ENCODE measurements at places on chromosomes 7 and 10.

DNA sequence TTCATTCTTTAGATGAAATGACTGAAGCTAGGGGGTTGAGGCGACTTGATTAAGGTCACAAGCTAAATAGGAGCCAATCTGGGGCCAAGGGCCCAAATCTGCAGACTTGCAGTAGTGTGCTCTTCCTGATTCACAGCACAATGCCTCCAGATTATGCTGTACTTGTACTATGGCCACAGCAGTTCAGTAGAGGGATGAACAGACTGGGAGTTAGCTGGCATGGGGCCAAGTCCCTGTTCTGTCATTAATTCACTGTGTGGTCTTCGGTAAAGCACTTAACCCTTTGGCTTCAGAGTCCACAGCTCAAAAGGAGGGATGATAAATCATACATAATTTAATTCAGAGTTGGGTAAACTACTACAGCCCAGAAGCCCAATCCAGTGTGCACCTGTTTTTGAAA is 196.8 kb downstream of the XPNPEP1 start:
- DNase-seq: no peak

DNA sequence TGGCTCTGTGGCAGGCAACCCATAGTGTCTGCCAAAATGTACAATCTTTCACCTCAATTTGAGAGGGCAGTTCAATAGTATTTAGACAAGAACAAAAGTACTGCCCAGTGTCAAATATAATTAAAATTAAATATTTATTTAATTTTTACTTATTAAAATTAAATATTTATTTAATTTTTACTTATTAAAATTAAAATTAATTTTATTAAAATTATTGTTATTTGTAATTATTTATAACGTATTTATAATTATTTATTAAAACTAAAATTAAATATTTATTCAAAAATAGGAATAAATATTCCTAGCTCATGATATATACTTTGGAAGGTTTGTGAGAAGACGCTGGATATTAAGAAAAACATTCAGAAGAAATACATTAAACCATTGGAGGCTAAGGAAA is 93.7 kb upstream of the CAV2 start:
- DNase-seq: no peak

DNA sequence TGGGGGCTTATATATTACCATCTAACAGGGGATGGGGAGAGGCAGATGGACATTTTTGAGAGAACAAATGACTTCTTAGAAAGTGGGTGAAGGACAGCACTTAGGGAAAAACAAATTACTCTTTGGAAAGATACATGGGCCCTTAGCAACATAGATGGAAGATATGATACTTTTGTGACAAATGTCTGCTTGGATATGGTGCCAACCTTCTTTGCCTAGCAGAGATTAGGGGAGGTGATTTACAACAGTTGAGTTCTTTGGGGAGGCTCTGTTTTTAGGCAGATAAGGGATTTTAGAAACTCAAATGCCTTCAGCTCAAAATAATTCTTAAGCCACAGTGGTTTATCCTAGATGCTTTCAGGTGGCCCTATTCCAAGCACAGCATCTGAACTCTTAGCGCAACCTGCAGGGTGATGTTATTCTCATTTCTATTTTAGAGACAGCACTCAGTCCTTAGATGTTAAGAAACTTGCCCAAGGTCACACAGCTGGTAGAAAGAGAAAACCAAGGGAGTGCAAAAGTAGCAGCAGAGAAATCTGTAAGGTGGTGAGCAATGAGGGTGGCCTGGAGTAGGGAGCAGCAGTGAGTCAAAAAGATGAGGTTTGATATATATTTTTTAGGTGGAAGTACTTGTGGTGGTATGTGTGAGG is 75.1 kb upstream of the KMT2E start:
- no peak for DNase-seq

DNA sequence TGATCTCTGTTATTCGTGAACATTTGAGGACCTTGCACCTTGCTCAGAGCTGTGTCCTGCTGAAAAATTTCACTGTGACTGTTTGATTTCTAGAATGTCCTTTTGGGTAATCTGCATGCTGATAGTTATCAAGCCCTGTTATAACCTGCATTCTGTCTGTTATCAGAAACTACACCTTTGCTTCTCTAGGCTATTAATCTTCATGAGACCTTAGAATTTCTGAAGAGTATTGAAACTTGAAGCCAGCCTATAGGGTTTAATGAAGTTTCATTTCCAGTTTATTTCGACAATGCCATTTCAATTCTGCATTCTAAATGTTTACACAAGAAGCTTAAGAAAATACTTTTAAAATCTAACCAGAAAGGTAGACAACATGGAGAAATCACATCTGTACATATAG is 856.2 kb downstream of the SORCS1 start:
- DNase-seq: no peak

DNA sequence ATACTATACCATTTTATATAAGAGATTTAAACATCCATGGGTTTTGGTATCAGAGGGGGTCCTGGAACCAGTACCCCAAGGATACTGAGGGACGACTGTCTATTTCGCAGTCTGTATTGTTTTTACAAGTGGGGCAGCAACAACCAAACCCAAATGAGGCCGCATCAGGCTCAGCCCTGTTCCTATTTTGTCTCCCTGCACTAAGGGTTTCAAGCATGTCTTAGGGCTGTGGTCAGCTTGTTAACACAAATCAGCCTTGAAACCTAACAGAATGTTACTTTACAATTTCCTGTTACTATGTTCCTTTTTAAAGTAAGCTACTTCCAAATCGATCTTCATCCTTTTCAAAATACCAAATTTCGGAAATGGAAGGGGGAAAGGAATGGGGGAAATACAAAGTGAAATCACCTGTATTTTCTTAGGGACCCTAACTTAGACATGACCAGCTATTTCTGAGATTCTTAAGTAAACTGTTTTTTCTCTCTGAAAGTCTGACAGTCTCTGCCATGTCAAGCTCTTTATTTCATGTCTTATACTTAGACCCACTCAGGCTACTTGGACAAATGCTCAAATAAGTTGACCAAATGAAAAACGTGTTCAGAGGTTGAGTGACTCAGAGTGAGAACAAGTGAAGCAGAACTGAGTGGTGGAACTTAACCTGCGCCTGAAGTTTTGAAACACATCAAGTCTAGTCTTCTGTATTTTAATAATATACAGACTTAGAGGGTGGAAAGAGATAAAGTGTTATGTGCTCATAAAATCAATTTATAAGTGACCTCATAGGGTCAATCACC is 75.8 kb downstream of the C1GALT1 start:
- no peak for DNase-seq

DNA sequence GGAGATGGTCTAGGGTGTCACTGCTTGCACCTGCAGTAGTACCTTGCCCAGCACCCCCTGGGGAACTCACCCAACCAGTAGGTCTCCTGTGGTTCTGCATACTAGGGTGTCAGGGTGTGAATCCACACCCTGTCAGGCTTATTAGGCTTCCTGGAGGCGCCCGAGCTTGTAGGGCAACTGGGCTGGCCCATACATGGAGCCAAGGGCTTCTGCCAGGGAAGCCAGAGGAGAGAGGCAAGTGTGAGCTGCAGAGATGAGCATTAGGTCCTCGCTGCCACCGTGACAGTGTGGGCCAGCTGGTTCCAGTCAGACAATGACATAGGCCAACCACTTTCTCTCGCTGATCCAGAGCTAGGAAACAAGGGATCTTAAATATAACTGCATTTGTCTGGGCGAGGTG is 11.2 kb downstream of the MXI1 start:
- DNase-seq: no peak

DNA sequence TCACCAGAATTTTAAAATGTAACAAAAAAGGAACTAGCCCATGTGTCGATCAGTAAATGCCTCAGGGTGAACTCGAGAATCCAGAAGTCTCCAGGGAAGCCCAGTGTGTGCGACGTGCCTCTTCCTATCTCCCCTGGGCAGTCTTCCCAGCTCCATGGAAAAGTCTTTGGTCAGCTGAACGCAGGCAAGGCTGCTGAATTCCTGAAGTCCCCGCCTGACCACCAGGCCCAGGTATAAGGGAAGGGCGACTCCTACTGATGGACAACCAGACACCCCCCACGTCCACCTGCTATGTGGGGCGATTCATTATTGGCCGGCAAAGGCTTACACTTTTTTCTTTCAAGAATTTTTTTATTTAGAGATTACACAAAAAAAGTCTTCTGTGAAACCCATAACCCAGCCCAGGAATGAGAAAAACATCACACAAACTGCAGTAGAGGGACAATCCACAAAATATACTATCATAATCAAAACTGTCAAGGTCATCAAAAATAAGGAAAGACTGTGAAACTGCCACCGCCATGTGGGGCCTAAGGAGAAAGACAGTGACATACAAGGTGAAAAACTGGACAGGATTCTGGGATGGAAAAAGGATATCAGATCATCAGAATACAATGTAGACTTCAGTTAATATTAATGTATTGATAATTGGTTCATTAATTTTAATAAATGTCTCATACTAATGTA is 93.5 kb downstream of the CTBP2 start:
- no peak for DNase-seq

DNA sequence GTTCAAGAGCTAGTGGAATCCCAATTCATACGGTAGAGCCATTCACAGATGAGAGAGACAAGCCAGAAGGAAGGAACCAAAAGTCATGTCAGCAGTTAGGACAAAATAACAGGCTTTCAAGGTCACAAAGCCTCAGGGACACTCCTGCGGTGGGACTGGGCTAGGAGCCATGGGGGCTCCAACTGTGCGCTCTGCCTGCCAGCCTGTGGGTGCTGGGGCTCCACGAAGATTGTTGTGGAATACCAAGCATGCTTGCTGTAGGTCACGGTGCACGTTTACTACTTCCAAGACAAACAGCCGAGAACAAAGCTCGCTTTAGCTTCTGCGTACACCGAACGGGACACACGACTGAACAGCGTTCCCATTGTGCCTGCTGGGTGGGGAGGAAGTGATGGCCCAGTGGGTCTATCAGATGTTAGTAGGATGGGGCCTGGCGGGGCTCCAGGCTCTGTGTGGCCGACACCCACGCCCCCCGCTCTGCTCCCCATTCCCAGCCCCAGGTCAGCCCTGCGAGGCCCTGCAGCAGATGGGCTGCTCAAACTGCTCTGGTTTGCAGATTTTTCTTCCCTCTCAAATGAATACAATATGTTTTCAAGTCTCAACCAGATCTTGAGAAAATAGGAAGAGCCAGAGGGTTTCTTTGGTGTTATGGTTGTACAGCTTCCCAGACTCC is 158.9 kb downstream of the EGFR start:
- no peak for DNase-seq

- DNase-seq: no peak
These were observed 251.1 kb upstream of the KAT6B start for GRCh38 chr10:74575191-74575720.

GRCh38 chr10:13750299-13751190 is 163.8 kb downstream of the PRPF18 start:
- DNase-seq: no peak

DNA sequence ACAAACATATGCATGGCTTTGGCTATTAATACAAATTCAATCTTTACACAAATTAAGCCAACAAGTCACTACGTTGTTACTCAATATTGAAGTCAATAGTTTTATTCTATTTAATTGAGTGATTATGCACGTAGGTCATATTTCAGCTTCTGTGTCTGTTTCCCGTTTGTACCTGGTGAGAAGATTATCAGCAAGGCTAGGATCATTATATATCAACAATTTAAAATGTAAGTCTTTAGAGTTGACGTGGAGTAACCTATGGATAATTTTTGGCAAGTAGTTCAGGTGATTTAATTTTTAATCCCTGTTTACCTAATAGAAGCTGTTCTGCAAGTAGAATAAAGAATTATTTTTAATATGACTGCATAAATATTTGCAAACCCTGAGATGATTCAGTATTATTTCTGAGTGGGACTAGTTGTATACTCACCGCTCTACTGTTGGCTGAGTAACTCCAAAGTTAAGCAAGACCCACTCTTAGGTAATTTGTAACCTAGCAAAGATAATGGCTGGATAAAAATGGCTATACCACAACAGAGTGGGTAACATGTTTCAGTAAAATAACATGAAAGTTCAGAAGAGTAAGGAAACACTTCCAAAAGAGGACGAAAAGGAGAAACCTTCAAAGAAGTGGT is 161.0 kb downstream of the HGF start:
- no peak for DNase-seq

DNA sequence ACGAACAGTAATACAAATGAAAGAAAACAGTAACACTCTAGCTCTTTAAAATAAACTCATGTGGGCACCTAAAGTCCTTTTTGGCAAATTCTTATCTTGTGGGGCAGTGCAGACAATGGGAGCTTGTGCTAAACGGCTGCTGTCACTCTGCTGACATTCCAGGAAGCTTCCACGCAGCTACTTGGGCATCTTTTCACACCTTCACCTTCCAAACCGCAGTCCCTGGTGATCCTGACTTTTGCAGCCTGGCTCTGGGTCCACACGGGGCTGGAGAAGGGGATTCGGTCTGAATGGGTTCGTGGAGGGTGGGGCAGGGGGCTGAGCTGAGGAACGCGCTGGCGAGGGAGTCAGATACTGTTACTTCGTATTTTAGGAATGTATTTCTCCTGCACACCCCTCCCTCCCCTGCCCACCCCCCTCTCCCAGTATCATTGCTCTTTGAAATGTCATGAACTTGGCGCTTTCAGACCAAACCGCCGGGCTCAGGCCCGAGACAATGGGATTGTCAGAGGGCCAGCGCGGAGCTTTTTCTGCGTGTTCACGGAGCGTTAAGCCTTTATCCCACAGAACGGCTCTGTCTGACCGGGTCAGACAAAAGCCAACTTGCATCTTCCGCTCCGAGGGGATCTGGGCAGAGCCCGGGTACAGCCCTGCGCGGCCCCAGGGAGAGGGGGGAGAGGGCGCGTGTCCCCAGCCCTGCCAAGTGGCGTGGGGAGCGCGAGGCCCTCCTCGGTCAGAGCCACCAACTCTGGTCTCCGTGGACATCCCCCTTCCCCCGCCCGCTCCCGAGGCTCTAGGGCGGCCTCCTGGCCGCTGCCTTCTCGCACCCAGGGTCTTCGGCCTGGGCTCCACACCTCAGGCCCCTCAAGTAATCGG is 76.7 kb upstream of the EN2 start:
- no peak for DNase-seq

- no peak for DNase-seq
These were observed 358.9 kb downstream of the FRMD4A start for GRCh38 chr10:13971601-13972475.

GRCh38 chr10:37752334-37752875 is 105.0 kb downstream of the ZNF248 start:
- no peak for DNase-seq

- peak; percentile 19 for DNase-seq
These were observed 10.2 kb upstream of the GDF2 start for GRCh38 chr10:47311932-47312662.

- no peak for DNase-seq
These were observed 129.0 kb downstream of the MARCHF5 start for GRCh38 chr10:92419740-92420545.

DNA sequence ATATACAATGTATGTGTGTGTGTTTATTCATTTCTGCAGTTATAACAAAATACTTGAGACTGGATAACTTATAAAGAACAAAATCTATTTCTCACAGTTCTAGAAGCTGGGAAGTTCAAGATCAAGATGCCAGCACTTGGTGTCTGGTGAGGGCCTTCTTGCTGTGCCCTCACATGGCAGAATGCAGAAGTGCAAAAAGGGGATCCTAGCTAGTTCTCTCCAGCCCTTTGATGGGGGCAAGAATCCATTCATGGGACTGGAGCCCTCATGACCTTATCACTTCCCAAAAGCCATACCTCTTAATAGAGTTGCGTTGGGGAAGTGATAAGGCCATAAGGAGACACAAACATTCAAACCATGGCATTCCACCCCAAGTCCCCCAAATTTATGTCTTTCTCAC is 8.4 kb downstream of the GRB10 start:
- no peak for DNase-seq

- no peak for DNase-seq
These were observed 196.7 kb upstream of the TMEM72 start for GRCh38 chr10:44714451-44714850.

Data from non-pigmented ciliary epithelial cell (primary cell).